ENCODE measurements at places on chromosomes 5 and 9.

DNA sequence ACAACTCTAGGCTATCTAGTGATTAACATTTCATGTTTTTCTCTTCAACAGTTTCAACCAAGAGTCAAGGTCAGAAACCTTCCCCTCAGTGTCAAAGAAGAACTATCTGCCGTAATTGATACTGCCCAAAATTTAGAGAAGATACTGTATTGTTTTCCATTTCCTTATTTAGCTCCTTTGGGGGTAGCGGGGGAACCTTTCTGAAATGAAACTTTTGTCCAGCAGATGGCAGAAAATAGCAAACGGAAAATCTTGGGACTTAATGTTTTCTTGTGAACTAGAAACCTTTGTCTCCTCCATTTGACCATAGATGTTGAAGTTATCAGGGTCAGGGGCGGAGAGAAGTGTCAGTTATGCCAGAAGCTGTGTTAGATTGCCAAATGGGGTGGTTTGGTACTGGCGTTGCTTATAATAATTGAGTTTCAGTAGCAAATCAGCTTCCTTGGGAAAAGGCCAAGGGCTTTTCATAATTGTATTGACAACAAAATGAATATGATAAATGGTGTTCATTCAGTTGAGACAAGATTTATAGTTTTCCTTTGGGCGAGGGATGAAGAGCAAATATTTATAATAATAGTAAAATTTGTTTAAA is 101.7 kb upstream of the TLX3 start:
- no peak for DNase-seq

- DNase-seq, result no peak
Observed at GRCh38 chr5:143986516-143987212, 174.7 kb downstream of the HMHB1 start.

DNA sequence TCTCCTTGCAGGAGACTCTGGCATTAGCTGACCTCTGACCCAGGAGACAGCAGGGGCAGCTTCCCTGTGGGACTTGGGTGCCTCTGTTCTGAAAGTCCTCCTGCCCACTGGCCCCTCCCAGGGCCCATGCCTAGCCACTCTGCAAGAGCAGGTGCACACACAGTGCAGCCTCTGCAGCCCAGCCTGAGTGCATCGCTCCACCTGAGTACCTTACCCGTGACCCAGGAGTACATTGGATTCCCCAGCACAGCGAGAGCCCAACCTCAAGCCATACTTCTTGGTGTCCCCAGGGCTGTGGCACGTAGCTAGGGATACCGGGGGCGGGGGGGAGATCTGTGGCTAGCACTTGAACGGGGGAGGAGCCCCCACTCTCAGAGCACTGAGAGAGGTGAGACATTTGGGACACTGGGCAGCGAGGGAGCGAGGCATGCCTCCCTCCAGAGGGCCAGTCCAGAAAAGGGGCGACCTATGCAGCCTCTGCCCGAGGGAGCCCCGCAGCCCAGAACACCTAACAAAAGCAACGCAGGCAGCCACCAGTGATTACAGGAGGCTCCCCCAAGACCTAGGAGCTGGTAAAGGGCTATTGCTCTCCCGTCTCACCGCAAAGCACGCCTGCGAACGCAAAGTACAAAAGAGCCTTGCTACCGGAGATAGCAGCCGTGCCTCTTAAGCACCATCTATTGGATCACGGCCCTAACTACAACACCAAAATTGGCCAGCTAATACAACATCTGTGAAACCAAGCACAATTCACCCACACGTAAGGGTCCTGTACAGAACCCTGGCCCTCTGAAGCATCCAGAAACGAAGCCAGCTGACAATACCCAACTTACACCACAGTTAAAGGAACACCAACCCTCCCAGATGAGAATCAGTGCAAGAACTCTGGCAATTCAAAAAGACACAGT is 826 bp upstream of the PRDM9 start:
- DNase-seq, result no peak

DNA sequence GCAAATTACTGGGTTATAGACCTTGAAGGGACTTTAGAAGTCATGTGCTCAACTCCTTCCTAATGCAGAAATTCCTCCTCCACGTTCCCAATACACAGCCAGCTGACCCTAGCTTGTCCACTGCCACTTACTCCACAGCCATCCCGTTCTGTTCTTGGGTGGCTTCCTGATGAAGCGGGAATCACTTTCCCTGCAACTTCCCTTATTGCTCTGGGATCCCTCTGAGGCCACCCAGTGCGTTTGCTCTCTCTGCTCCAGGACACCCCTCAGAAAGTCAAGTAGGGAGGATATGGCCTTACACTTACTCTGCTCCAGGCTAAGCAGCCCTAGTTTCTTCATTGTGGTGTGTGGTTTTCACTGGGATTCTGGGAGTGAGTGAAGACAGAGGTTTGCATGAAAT is 55.5 kb downstream of the GALNT12 start:
- DNase-seq, result no peak

GRCh38 chr5:23026252-23027170 is 173.4 kb upstream of the CDH12 start:
- DNase-seq, result no peak
